T follicular helper cell (primary cell): ENCODE measurements at places on chromosomes 11 and 22.

GRCh38 chr22:30763815-30764673 is 69.4 kb downstream of the OSBP2 start:
- peak; percentile 38 for DNase-seq

DNA sequence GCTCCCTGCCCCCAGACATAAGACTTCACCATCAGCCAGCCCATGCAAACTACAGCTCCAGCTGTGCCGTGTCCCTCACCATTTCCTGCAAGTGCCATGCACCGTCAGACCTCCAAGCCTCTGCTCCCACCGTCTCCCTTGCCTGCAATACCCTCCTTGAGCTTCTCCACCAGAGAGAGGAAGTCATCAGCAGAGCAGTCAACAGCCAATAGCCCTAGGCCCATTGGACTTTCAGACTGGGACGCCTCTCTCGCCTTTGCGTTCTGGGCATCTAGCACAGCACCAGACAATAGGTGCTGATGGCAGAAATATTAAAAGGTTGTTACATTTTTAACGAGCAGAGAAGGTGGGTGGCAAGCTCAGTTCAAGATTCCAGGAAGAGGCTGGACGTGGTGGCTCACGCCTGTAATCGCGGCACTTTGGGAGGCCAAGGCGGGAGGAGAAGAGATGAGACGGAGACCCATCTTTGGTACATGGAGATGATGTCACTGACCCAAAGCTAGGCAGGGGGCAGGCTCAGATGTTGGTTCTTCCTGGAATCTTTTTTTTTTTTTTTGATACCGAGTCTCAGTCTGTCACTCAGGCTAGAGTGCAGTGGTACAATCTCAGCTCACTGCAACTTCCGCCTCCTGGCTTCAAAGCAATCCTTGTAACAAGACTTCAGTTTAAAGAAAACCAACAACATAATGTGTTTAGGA is 31.9 kb downstream of the SCGB1A1 start:
- no peak for DNase-seq

GRCh38 chr22:44893731-44894080 is 116.1 kb downstream of the PHF21B start:
- no peak for DNase-seq

GRCh38 chr22:27245056-27245455 is 556.5 kb downstream of the MN1 start:
- no peak for DNase-seq

DNA sequence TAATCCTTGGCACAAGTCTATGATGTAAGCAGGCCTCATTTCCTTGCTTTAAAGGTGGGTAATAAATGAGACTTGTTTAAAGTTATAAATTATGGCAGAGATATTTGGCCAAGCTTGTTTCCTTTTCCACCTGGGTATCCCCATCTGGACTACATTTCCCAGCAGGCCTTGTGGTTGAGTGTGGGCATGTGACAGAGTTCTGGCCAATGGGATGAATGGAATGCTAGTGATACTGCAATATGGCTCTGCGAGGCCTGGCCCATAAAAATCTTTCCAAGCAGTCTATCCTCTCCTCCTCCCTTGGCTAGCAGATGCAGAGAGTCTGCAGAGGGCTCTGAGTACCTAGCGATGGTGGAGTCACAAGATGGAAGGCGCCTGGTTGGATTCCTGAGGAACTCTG is 102.5 kb downstream of the TIMP3 start:
- DNase-seq = no peak

GRCh38 chr11:80196932-80197554 is 756.2 kb upstream of the TENM4 start:
- no peak for DNase-seq

GRCh38 chr11:78332174-78332866 is 85.3 kb downstream of the GAB2 start:
- no peak for DNase-seq

GRCh38 chr22:23315341-23315917 is 135.1 kb downstream of the BCR start:
- no peak for DNase-seq

GRCh38 chr11:108802492-108802891 is 137.6 kb downstream of the DDX10 start:
- no peak for DNase-seq

- no peak for DNase-seq
Observed at GRCh38 chr11:88484873-88485621, 147.5 kb upstream of the CTSC start.

DNA sequence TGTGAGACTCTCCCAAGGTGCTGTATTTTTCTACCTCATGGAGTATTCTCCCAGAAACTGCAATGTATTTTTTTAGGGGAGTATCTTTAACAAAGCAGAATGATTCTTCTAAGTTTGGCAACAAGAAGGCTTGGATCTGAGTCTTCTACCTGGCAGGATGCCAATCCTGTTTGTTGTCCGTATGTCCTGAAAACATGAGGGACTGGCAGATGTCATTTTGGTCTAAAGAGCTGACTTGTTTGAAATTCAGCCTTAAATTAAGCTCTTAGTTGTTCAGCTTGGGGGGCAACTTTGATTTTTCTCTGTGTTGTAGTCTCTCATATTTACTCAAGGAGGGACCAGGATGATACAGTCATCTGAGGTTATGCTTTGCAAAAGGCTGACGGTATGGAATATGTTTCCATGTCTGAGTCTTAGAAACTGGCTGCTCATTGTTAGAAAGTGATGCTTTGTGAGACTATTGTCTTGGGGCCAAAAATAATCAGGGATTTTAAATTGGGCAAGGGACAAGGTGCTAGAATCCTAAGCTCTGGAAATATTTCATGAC is 9.3 kb downstream of the MRPL16 start:
- DNase-seq = no peak

DNA sequence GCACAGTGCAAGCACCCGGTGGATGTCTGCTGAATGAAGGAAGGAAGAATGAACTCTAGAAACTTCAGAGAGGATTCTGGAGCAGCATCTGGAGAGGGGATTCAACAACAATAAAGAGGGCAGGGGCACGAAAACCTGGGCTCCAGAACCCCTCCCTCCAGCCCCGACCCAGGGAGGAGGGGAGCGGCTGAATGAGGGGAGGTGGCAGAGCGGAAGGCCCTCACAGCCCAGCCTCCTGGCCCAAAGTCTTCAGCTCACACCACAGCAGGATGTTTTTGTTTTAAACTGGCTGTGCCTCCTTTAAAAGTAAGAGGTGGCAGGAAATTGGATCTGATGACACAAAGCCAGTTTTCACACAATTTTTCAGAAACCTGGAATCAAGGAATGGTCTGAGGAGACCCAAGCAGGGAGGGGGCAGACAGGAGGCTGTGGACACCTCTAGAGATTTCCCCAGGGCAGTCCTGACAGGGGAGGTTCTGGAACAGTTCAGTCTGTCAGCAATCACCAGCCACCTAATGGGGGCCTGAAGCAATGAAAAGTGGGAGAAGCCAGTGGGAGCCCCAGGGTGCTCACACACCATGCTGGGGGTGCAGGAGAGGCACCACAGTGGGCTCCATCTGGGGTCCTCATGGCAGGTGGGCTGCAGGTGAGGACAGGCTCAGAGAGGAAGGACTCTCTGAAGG is 44.4 kb upstream of the TCF20 start:
- DNase-seq = no peak

DNA sequence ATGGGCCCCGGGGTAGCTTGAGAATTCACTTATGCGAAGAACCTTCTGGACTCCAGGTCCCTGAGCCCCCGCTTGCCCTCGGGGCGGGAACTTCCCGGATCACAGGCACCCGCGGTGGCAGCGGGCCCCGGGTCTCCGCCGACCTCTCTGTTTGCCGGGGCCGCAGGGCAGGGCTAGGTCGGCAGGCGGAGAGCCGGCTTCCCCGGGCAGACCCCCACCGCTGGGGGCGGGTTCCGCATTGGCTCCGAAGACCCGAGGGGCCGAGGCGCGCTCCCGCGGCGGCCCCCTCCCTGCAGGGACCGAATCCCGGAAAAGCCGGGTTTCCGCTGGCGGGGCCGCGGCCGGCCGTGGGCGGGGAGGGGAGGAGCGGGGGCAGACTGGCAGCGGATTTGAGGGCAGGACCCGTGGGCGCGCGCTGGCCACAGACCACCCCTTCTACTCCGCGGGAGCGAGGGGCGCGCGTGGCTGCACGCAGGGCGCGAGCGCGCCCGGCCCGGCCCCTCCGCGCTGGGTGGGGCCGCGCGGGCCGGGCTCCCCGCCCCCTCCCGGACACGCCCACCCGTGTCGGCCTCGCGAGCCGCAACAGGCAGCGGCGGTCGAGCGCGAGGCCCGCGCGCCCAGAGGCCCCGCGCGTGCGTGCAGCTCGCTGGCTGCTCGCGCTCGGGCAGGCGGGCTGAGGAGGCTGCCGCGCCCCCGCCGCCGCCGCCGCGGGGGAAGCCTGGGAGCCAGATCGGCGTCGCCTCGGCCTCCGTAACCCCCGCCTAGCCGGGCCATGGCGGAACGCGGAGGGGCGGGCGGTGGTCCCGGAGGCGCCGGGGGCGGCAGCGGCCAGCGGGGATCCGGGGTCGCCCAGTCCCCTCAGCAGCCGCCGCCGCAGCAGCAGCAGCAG is at the start of gene PACS1:
Gene PACS1 (plus strand): TSS at position 558 of the 889 bp plus-strand sequence. CDS start 215 bp downstream, at position 773.
- peak; percentile 69 for DNase-seq

DNA sequence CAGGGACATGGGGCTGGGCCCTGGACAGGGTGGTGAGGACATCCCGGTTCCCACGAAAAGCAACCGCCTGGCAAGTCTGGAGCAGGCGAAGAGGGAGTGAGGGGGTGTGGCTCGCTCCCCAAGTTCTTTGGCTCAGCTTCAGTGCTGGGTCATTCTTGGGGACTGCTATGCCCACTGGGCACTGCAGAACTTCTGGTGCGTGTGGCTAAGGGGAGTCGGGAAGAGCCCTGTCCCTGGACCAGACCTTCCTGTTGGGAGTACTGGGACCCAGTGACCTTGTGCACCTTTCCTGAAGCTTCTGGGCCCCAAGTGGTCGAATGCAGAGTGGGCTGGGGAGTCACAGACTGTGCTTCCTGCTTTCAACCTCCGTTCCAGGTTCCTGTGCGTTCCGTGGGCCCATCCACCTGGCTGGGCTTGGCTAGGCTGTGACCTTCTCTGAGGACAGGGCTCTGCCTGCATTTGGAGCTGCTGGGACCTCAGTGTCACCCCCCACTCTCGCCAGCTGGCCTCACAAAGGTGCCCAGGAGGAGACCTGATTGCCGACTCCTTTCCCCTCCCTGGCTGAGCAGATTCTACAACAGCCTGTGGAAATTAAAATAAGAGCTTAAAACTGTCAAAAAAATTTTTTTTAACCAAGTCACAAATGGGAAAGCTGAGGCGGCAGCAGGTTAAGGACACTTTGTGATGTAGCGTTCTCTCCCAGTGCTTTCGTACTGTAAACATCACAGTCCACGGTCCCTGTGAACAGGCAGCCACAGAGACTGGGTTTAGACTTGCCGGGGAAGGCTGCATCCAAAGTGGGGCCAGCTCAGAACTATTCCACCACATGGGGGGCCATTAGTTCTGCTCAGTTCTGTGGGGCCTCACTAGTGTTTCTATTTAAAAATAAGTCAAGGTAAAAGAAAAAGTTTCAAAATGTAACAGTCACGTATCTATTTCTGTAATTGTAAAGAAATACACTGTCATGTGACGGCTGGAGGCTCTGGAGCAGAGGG is 63.8 kb upstream of the WNT7B start:
- no peak for DNase-seq

DNA sequence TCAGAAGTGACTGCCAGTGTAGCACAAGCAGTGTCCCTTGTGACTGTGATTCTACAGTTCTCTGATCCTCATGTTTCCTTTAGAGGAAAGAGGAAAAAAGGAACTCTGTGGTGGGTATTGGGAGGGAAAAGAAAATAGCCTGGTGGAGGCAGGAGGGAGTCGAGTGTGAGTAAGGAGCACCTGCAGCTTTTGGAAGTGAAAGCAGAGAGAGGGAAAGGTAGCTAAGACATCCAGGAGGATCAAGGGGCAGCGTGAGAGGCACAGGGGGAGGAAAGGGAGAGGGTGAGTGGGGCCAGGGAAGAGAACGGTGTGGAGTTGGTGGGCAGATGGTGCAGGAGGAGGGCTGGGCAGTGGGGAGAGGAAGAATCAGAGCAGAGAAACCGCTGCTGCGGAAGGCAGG is 12.4 kb downstream of the TMA7B start:
- DNase-seq = no peak

DNA sequence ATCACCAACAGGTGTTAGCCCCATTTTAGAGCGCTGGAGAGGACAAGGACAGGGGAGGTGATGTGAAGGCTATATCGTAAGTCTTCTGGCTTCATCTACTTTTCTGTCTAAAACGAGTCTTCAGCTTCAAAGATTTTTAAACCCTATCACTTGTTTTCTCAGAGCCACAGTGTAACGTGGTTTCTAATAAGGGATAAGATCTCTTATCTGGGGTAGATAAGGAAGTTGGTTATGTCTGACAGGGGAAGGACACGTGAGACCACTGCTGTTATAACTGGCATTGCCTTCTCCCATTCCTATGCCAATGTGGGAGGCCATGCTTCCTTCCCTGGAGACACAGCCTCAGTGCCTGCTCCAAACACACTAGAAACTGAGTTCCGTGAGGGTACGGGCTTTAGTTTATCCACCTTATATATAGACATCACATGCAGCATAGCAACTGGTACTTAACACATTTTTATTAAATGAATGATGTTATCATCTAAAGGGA is 39.3 kb downstream of the LARGE2 start:
- no peak for DNase-seq

DNA sequence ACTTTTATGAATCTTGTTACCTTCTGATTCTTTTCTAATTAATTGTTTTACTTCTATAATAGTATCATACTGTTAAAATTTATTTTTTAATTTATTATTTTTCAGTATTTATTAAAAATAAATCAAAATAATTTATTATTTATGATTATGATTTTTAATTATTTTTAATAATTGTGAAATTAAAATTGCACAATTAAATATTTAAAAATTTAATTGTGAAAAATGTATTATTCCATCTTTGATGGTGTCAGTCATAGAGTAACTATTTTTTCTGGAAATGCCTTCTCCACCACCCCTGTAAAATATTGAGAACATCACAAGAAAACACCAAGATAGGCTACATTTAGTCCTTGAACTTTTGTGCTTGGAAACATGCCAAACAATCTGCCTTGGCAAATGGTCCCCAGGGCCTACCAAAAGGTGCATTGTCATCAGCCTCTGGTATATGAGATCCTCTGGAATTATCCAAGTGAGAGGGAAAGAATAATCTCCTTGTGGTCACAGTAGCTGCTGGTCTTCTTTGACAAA is at the start of gene OR8H2:
Gene OR8H2 (plus strand): TSS at position 478 of the 528 bp plus-strand sequence. CDS start 1,356 bp downstream, outside the sequence.
- DNase-seq = no peak

DNA sequence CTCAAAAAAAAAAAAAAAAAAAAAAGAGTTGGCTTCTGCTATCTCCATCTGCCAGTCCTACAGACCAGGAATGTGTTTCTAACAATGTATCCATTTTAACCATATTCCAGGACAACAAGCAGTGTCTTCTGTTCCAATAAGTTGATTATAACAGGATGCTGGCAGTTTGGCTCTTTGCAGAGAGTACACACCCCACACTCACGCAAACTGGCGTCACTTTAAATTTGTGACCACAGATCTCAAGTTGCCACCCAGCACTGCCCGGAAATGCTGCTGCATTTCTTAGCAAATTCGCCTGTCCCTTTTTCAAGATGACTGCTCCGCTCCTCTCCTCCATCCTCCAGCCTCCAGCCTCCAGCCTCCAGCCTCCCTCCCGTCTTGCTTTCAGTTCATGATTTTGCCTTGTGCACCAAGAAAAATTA is 44.3 kb downstream of the SCGB1A1 start:
- DNase-seq = no peak

- DNase-seq = no peak
Observed at GRCh38 chr11:44418456-44418830, 108.5 kb upstream of the ALX4 start.
